Testis (tissue), 5 donors: ENCODE measurements at places on chromosomes 3 and 15.

DNA sequence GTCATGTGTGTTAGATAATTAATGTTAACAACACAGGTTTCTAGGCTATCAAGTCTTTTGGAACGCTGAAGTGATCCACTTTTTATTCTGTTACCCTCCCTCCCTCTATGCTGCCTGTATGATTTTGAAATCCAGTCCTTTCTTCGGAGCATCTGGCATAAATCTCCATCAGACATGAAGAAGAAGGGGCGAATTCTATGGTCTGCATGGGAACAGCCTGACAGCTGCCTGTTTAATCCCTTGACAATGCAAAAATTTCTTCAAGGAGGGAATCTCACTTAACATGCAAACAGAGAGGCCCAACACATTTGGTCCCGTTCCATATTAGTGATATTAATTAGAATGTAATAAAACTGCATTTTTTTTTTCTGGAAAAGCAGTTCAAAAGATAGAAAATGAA is 145.2 kb downstream of the VGLL3 start:
- H3K27me3 ChIP-seq: no peaks in the 10 kb centered on the region
- H3K4me3 ChIP-seq: no peak overlapping the region
- no peaks in the 10 kb centered on the region for H3K4me1 ChIP-seq
- DNase-seq: no peak
- no peak overlapping the region for H3K27ac ChIP-seq

GRCh38 chr3:177346878-177347277 is 149.6 kb upstream of the TBL1XR1 start:
- H3K27ac ChIP-seq: no peak overlapping the region
- DNase-seq: no peak
- peaks cover 19% of the 10 kb centered on the region for H3K4me1 ChIP-seq
- H3K36me3 ChIP-seq: no peaks in the 10 kb centered on the region

GRCh38 chr15:51380999-51381806 is 39.7 kb downstream of the GLDN start:
- peaks cover 4% of the 10 kb centered on the region for H3K4me1 ChIP-seq
- peak; percentile 65 for DNase-seq
- H3K4me3 ChIP-seq: no peak overlapping the region
- H3K27me3 ChIP-seq: no peaks in the 10 kb centered on the region
- H3K27ac ChIP-seq: no peak overlapping the region

- no peaks in the 10 kb centered on the region for H3K4me1 ChIP-seq
- H3K4me3 ChIP-seq: no peak overlapping the region
- DNase-seq: no peak
- H3K27ac ChIP-seq: no peak overlapping the region
These were observed 256.9 kb downstream of the EPHA3 start for GRCh38 chr3:89364314-89364713.

DNA sequence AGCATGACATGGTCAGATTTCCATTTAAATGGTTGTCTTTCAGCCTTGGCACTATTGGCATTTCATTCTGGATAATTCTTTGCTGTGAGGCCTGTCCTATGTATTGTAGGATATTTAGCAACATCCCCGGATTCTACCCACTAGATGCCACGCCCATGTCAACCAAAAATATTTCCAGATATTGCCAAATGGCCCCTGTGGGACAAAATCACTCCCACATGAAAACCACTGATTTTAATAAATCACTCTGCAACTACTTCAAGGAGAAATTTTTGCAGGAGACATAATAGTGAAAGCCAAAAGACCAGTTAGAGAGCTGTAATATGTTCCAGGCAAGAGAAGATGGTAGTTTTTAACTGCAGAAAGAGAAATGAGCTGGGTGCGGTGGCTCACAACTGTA is 55.9 kb upstream of the RARB start:
- H3K4me1 ChIP-seq: no peaks in the 10 kb centered on the region
- H3K27ac ChIP-seq: no peak overlapping the region
- no peak overlapping the region for H3K4me3 ChIP-seq

DNA sequence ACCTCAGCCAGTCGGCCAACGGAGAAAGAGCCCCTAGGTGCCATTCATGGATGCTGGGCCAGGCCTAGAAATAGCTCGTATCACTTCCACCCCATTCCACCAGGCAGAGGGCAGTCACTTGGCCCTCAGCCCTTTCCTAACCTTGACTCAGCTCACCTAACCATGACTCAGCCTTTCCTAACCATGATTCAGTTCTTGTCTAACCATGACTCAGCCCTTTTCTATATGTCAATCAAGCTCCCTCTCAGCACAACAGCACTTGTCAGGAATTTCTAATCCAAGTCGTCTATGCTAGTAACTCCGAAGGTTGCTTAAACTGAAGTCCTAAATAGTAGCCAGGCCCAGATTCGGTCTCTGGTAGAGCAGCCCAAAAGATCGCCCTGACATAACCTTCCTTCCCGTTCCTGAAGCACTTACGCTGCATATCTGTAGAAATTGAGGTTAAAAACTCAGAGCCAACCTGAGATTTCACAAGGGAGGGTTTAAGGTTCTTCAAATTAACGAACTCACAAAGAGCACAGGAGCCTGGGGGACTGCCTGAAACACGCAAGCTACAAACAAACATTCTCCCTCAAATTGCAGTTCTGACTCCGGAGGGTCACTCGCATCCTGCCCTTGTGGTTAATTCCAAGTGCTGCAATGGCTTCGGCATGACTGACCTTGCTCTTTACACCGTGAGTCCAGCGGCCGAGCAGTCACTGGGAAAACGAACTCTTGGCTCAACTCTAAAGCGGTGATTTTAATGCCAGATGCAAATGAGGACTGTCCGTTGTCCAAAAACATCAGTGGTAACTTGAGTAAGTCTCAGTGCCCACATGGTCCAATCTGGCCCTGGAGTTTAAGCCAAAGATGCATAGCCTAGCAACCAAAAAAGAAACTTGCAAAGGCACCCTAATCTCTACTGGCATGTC is 99.9 kb downstream of the ADAMTS17 start:
- peaks cover 8% of the 10 kb centered on the region for H3K4me1 ChIP-seq
- DNase-seq: peak; percentile 71
- H3K27me3 ChIP-seq: no peaks in the 10 kb centered on the region

GRCh38 chr3:18891641-18892040 is 256.7 kb upstream of the KCNH8 start:
- no peaks in the 10 kb centered on the region for H3K36me3 ChIP-seq
- no peaks in the 10 kb centered on the region for H3K27me3 ChIP-seq
- H3K27ac ChIP-seq: no peak overlapping the region
- no peak for DNase-seq
- H3K4me3 ChIP-seq: no peak overlapping the region
